ENCODE measurements at places on chromosomes 5 and 9.

DNA sequence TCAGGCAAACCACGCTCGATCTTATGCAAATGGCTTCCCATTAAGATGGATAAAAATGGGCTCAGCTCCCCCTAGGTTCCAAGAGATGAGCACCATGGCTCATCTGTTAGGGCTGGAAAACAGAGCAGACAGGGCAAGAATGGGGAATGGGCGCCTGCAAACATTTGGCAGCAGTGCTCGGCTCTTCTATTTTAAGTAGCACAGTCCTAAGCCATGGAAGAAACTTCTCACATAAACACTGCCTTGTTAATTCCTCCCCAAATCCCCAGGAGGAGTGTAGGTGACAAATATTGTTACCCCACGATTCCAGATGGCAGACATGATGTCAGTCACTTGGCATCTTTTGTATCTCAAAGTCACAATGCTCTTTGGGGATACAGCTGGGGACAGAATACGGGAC is 221.8 kb downstream of the ICE1 start:
- no peak for DNase-seq

DNA sequence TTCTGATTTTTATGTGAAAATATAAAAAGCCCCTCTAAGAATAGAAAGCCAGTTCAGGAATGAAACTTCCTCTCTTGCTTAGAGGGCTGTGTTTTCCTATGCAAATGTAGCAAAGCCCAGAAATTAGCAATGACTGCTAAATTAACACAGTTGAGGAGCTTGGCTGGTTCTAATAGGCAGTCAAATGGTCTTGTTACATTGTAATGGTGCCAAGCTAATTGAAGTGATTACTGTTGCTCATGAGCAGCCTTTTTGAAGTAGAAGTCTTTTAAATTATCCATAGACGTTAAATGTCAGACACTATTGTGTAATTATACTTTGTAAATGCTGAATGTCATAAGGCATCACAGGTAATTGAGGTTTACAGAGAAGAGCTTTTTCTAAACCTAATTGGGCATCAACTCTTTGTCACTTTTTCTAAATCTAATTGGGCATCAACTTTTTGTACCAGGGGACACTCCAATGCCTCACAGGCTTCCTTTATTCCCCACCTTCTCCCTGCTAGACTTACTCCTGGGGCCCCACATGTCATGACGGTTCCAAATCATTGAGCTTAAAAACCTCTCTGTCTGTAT is 229.1 kb downstream of the PSAT1 start:
- DNase-seq: no peak

DNA sequence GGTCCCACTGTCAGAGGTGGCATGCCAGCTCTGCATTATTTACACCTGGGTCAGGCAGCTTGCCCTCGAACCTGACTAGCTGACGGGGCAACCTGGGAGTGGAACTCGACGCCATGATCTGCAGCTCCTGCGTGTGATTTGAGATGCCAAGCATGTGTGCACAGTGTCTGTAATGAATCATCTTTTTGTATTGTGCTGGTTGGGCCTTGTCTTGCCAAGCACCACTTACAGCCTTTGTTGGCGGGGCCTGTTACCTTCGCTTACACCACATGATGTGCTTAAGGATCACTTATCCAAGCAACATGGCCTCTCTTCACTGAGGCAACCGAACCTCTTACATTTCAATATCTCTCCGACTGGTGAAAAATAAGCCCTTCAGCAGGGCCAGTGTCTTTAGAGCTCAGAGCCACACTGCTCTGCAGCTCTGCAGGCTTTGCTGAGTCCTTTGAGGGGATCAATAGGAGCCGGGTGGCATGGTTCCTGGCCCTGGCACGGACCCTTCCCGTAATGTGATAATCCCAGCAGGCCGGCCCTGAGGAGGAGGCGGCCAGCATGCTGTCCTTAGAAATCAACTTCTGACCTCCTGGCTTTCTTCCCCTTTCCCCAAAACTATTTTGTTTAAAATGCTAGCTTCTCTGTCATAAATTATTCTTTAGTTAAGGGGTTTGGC is 297.7 kb upstream of the CD180 start:
- DNase-seq: no peak

DNA sequence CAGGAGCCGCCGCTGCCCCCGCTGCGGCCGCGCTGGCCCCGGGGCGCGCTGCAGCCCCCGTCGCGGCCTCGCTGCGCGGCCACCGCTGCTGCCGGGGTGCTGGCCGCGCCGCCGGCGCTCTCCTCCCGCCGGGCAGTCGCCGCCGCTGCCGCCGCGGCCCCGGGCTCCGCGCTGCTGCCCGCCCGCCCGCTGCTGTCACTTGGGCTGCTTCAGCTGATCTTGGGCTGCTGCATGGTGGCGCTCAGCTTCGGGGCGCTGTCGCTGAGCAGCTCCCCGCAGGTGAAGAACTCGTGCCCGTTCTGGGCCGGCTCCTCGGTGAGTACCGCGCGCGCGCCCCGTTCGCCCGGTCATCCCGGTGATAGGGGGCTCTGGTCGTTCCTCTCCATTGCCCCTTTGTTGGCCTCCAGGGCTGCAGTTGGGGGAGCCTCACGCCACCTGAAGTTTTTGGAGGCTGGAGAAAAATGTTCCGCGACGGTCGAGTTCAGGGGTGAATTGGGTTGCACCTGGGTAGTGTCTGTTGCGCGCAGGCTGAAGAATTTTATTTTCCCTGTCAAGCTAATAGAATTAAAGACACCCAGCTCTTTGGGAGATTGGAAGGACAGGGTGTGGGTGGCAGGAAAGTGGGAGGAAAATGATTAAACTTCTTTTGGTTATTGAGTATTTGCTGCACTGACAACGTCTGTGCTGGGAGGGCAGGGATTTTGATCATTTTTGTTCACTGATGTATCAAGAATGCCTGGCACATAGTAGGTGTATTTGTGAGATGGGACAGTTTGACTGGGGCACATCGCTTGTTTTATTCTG is 596 bp downstream of the ENTREP1 start:
- DNase-seq: peak; percentile 30

DNA sequence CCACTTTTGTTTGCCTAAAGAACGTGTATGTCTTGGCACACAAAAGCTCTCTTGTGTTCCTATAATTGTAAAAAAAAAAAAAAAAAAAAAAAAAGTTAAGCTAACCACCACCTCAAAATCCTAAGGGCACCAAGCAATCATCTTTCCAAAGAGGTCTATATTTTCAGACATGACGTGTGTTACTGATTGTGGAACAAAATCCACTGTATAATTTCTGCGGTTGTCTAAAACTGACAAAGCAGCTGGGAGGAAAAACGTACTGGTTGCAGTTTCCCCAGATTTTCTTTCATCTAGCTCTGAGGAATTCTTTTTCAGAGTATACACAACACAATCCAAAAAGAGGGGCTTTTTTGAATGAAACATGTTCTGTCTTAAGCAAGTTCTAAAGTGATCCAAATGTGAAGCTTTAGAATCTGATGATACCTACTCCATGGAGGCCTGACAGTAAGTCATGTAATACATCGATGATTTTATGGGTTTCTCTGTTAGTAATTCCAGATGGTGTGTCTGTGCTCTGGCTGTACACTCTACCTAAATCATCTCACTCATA is 375.6 kb upstream of the NUDT12 start:
- no peak for DNase-seq

GRCh38 chr5:139635606-139636206 is 12.4 kb upstream of the CXXC5 start:
- DNase-seq: peak; percentile 95

GRCh38 chr5:141742866-141743851 is 61.1 kb upstream of the ARAP3 start:
- DNase-seq: peak; percentile 41

DNA sequence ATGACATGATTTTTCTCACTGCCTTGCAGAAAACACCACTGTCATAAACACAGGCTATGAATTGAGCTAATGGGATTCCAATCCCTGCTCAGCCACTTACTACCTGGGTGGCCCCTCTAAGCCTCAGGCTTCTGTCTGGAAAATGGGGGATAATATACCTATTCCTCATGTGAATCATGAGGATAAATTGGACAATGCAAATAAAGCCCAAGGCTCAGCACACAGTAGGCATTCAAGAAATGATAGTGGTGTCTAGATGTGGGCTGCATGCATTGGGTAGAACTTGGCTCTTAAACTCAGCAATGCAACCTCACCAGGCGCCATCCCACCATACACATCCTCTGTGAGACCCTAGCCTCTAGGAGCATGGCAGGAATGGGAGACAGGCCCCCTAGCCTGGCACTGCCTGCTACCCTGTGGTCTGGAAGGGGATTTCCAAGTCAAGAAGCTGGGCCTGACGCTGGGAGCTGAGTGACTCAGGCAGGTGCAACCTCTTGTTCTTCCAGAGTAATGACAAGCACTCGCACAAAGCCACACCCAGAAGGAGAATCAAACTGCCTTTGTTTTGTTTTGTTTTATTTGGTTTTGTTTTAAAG is 2.3 kb upstream of the TNIP1 start:
- peak; percentile 96 for DNase-seq

GRCh38 chr9:132090771-132091170 is 11.1 kb upstream of the MED27 start:
- no peak for DNase-seq

DNA sequence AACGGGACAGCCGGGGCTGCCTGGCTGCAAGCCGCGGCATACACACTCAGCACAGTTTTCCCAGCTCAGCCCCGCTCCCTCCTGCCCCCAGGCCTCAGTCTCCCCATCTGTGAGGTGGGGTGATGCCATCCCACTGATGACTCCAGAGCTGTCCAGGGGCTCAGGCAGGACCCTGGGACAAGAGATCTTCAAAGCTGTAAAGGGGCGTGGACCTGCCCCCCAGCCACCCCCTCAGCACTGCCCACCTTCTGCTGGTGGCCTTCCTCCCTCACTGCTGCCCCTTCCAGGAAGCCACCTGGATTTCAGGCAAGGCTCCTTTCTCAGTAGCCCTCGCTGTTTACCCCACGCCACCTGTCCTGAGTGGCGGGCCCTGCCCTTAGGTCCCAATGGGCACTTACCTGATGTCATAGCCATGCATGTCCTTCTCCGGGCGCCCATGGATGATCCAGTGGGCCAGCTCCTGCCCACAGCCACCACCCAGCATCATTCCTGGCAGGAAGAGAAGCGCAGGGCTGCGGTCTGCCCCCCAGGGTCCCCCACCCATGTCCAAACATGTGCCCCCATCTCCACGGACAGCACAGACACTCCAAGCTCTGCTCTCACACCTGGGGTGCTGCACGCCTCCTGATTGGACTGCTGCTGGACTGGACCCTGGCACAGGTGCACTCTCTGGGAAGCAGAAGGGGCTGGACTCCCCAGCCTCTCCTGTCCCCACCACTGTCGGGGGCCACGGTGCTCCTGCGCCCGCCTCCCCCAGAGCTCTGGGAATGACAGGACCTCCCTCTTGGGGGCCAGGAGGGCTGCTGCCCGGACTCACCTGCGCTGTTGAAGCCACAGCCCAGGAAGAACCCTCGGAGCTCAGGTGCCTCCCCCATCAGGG is 25.7 kb downstream of the SARDH start:
- no peak for DNase-seq

DNA sequence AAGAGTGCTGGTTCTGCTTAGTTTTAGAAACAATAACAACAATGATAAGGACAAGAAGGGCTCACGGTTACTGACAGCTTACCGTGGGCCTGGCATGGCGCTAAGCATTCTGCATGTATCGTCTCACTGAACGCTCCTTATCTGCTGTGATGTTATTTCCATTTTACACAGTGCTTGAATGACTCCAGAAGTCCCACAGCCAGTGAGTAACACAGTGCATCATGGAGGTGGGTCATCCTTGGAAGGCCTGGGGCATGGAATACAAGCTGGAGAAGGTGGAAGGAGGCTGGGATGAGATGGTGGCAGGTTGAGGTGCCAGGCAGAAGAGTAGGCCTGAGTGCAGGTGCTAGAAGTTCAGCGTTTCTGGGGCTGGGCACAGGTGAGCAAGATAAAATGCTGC is 36.5 kb upstream of the FAT2 start:
- DNase-seq: peak; percentile 25
